ENCODE measurements at places on chromosomes 11 and 22.
A peak's percentile ranks its signal among the peaks of the same experiment; 100 is the strongest.

DNA sequence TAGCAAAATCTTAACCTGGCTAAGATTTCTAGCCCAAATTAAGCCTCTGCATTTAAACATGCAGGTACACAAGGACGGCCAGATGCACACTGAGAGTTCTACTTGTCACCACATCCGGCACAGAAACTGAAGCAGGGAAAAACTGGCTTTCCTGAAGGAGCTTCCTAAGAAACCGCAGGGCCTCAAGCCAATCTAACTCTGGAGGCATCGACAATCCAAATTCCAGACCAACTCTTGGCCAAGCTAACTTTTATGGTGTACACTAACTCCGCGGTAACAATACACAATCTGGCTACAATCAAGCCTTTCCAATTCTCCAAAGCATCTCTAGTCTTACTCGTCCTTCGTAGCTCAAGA, 1.2 kb downstream of the MSANTD2 start:
- DNase-seq: no peak

- DNase-seq: no peak
These were observed 24.9 kb downstream of the CDKN1C start for GRCh38 chr11:2860636-2861035.

DNA sequence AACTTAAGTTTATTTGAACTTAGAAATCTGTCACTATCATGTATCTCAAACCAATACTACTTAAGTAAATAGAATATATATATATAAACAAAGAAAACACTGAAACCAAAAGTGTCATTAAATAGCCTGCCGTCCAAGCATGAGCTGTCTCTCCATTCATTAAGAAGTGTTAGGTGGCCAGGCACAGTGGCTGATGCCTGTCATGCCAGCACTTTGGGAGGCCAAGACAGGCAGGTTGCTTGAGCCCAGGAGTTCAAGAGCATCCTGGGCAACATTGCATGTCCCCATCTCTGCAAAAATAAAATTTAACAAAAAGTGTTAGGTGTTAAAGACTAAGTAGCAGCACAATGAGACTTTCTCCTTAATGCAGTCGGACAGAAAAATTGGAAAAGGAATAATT, 14.0 kb downstream of the CD6 start:
- no peak for DNase-seq

GRCh38 chr11:35160246-35160824, 21.4 kb downstream of the CD44 start:
- no peak for DNase-seq

- DNase-seq: no peak
These were observed 1.3 kb downstream of the ABTB2 start for GRCh38 chr11:34356576-34356912.

DNA sequence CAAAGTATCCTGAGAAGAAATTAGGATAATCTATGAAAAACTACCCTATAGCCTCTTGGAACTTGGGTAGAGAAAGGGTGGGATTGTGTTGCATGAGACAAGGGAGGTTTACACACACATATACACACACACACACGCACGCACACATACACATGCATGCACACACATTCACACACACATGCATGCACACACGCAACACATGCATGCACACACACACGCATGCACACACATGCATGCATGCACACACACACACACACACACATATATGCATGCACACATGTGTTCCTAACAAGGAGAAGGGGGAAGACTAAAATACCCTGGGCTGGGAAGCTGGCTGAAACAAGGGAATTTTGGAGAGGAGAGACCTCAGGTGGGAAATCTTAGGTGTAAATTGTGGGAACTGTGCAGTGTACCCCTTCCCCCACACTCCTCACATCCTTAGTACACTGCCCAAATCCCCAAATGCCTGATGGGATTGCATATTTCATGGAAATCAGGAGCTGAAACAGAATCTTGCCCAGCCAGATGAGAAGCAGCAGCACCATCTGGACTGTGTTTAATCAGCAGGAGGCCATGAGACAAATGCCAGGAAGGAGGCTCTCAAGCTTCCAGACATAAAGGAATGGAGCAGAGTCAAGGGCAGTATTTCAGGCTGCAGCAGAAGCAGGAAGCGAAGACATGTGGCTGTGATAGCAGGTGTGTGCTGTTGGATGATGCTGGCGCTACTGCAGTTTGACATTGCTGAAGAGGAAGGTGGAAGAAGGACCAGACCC, 14.6 kb upstream of the POLD3 start:
- DNase-seq: no peak

DNA sequence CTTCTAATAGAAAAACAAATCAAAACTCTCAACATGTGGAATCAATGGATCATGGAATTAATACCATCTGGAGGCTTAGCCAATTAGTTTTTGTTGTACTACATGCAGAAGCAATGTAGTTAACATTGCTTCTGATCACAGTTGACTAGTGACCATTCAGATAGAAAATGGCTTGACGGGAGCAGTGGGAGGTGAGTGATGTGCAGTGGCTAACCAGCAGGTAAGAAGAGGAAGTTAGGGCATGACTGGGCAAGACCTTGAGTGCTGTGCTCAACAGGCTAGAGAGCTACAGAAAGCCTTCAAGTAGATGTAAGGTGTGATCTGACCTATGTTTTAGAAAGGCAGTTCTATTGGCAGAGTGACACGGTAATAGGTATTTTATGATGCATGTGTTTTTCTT, 60.7 kb upstream of the ALKBH3 start:
- DNase-seq: no peak

DNA sequence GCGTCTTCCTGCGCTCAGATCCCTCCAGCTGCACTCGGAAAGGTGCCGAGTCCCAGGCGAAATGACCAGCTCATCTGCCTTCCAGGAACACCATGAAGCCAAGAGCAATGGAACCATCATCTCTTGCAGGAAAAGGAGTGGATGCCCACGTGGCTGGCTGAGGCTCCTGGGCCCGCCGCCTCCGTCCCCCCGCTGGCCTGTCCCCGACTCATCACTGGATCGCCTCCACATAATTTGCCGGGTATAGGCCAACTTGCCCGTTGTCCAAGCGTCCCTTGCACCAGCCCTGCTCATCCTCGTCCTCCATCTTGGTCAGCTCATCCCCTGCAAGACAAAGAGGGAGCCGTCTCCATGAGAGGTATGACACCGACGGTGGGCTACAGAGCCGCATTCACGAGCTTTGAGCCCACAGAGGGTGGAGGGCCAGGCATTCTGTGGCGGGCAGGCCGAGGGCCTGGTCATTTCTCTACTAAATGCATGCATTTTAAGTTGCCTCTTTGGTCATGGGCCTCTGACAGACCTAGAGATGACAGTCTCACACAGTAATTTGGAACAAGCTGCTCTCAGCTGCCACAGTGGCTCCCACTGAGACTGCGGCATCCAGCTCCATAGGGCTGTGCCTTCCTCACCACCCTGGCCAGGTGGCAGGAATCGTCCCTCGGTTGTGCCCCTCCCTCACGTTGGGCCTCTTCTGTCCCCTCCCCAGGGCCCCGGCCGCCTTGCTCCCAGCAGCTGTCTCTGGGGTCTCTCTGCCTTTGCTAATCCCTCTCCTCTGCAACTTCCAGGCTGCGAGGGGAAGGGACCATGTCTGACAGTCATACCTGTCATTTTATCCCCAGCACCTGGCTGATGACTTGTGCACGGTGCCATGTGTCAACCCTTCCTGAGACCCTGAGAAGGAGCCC, 14.3 kb upstream of the ARFGAP3 start:
- DNase-seq: no peak

- DNase-seq: no peak
These were observed 275.4 kb upstream of the MPPED2 start for GRCh38 chr11:30861531-30861930.

DNA sequence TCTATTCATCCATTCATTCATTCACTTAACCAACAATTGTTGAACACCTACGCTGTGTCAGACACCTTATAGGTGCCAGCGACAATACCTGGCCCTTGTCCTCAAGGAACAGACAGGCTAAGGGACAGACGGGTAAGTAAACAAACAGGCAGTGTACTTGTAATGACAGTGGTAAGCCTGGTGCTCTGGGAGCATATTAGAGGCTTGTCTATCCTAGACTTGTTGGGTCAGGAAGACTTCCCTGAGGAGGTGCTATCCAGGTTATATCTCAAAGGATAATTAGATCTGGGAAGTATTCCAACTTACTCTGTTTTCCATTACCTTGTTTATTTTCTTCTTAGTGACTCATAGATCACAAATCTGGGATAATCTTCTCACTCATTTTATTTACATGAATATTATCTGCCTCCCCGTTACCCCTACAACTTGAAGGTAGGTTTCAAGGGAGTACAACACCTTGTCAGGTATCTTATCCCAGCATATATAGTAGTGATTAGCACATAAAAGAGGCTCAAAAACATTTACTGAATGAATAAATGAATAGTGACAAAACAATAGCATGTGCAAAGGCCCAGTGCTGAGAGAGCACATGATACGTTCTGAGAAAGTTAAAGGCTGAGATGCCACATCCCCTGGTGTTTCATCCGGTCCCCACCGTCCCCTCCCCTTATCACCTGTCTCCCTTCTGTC, 75.3 kb upstream of the NCAM1 start:
- peak; percentile 76 for DNase-seq

- DNase-seq: peak; percentile 63
These were observed 230.7 kb downstream of the FAT3 start for GRCh38 chr11:92455210-92455790.

- DNase-seq: no peak
These were observed 44.5 kb downstream of the LRRC4C start for GRCh38 chr11:41414771-41415440.

DNA sequence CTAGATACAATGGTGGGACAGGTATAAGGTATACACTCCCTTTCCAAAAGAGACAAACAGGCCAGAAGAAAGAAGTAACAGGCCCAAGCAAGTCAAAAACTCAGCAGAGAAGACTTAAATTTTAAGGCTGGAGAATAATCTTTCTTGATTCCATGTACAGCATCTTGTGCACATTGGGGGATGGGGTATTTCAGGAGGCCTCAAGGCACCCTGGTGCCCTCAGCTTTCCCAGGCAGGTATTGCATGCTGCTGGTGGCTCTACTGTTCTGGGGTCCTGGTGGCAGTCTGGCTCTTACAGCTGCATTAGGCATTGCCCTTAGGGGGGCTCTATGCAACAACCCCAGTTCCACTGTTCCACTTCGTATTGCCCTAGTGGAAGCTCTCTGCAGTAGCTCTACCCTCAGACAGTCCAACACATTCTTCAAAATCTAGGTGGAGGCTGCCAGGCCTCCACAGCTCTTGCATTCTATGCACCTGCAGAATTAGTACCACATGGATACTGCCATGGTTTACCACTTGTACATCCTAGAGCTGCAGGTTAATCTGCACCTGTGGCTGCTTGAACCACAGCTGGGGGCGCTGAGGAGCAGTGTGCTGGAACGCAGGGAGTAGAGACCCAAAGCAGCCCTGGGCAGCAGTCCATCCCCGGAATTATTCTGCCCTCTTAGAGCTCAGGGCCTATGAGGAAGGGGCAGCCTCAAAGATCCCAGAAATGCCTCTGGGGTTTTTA, 4.2 kb upstream of the CTSC start:
- DNase-seq: no peak

- no peak for DNase-seq
These were observed 10.5 kb upstream of the ZFTA start for GRCh38 chr11:63779039-63779438.

DNA sequence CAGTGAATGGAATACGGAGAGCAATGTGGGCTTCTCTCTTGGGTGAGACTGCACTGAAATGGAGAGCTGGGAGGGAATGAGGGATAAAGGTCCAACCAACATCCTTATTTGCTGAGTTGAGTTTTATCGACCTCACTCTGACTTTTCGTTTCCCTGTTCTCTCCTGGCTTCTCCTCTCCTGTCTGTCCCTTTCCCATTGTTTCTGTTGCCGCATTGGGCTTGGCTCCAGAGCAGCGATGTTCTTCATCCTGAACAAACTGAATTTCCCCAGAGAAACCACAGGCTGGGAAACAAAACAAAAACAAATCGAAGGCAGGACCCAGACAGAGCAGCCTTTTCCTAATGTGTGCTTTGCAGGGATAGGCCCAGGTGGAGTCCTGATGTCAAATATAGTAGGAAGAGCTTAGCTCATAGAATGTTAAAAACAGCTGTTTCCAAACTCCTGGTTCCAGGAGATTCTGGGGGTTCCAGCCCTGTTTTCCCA, 30.0 kb downstream of the MOV10L1 start:
- no peak for DNase-seq

Measured in NCI-H2081 (cell line).